ENCODE measurements at places on chromosomes 4 and X.

DNA sequence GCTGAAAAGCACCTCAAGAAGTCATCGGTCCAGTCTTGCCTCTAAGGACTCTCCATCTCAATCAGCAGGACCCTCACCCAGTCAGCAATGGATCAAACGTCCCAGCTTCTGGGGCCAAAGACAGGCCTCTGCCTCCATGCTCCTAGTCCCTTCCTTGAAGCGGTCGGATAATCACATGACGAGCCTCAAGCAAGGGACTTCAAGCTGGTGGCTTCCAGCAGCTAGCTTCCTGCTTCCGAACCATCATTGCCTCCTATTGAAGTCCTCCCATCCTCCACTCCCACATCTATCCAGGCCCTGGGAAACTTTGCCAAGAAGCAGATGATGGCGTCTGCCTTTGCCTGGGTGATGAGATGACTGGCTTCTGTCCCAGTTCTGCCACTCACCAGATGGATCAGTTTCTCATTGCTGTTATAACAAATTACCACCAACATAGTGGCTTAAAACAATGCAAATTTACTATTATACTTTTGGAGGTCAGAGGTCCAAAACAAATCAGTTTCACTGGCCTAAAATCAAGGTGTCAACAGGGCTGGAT lies 135.2 kb upstream of the MAMLD1 start:
- no peak for DNase-seq

- no peak for DNase-seq
These were observed 121.6 kb upstream of the PUDP start for GRCh38 chrX:7269589-7269988.

GRCh38 chrX:78456909-78457308 lies 129.5 kb upstream of the CYSLTR1 start:
- DNase-seq, result no peak

DNA sequence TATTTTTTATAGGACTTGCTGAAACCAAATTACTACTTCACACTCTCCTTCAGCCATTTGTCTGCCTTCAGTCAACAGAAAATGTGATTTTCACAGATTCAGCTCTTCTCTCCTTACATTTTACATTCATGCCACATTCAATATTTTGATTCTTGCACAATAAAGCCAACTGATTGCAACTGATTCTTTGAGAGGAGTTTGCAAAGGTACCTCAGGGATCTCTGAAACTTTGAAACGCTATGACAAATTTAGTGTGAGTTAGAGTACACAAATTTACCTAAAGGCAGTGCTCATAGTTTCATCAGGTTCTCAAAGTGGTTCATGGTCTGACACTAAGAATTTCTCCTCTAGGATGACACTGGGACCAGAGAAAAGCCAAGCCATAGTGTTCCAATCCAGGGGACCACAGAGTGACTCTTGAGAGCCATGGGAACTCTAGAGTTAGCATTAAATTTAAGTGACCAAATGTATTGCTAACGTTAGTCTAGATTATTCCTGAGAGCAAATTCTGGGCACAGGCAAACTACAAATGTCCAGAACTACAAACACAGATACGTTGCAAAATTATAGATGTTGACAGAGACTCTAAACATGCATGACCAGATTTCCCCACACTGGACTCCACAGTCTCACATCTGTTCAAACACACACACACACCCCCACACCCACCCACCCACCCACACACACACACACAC lies 9.0 kb downstream of the CSN3 start:
- no peak for DNase-seq

GRCh38 chrX:147737690-147738089 lies 174.0 kb upstream of the FMR1 start:
- no peak for DNase-seq

DNA sequence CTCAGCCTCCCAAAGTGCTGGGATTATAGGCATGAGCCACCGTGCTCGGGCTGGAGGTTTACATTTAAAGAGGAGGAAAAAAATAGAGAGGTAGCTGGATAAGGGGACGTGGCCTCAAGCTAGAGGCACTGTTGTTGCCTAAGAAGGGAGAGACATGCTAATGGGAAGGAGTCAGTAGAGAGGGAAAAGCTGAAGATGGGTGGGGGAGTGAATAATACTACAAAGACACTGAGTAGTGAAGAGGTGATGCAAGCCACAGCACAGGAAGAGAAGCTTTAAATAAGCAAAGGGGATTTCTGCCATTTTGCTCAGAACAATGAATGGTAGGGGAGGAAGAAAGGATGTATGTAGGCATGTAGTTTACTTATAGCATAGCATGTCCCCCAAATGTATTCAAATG lies 11.5 kb upstream of the AP1S2 start:
- no peak for DNase-seq

DNA sequence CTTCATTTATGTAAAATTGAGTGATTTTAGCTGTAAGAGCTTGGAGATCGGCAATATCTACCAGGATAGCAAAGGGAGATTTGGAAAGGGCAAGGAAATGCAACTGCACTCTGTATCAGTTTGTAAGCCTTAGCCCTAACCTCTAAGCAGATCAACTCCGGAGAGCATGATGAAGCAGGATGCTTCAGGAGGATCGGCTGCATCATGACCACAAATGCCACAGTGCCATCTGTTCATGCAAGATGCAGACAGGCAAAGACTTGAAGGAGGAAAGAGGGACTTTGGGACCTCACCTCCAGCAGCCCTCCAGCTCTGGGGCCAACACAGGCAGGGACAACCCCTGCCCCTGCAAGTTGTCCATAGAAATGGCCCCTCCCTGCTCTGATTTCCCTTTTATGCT lies 377.6 kb upstream of the GATB start:
- no peak for DNase-seq

- DNase-seq, result peak; percentile 48
These were observed 803.0 kb downstream of the DMD start for GRCh38 chrX:32408389-32408788.

Data from SK-MEL-5 (cell line).